ENCODE measurements at places on chromosomes 4 and X.

DNA sequence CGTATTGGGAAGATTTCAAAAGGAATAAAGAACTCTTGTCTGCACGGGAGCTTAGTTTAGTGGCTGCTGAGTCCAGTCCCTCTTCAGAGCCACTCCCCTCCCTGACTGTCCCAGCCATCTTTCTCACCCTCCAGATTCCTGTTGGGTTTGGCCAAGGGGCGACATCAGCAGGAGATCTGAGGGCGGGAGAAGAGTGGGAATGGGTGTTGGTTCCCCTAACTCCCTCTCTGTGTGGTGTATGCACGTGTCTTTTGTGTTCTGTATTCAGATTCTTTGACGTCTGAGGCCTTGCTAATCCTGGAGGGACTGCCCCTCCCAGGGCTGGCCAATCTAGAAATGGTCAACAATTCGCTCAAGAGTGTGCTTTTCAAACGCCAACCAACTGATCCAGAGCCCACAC lies 37.4 kb downstream of the CYTL1 start:
- no peak for DNase-seq

GRCh38 chr4:22474636-22475310 lies 41.1 kb downstream of the ADGRA3 start:
- DNase-seq = no peak

- no peak for DNase-seq
Observed at GRCh38 chr4:146190456-146190855, 14.9 kb downstream of the LSM6 start.

DNA sequence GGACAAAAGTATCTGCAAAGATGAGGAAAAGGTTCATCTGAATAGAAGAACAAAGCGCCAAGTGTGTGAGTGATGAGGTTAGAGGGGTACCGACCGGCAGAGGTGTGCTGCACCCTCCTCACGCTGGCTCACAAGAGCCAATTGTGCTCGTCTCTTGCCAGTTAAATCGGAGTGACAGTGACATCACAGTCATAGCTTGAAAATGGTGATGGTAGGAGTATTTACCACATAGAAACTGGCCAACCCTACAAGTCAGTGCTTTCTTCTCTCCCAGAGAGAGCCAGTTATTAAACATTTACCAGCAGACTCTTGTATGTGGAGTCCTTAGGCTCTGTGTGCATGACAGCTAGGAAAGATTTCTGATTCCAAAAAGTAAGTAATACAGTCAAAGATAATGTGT lies 32.4 kb downstream of the CLDN22 start:
- DNase-seq = no peak

GRCh38 chrX:102765809-102766208 lies 45.3 kb downstream of the GPRASP3 start:
- DNase-seq = no peak

All from AG04450 (cell line).